ENCODE measurements at places on chromosomes 11 and 22. TPM values are rescaled to one million over a fixed set of nuclear protein-coding genes. Genes with fewer than 3 reads are reported as not detected.

BTG4 gene
- not detected for total RNA-seq

DNA sequence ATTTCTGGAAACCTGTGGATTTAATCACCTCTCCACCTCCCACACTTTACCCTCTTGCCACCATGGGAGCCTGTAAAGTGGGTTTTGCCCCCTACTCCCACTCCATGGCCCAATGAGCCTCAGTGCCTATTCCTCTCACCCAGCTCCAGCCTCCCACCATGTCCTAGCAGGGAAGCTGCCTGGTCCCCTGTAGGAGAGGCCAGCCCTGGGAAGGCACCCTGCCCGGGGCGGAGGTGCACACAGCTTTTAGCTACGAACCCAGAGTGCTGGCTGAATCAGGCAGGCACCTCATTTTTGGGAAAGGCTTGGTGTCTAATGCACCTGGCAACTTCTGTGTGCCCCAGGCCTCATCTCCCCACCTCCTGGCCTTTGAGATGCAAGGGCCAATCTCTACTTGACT lies 35.8 kb upstream of the ALX4 start:
- H3K36me3 ChIP-seq = no peaks in the 10 kb centered on the region
- H3K4me3 ChIP-seq = no peak overlapping the region
- H3K27ac ChIP-seq = no peak overlapping the region
- no peaks in the 10 kb centered on the region for H3K4me1 ChIP-seq
- no peak for DNase-seq

MPZL3 gene
- 0.55 TPM for total RNA-seq

SLC22A9 gene
- not detected for total RNA-seq

GRCh38 chr11:122665861-122666260 lies 10.3 kb downstream of the UBASH3B start:
- H3K27me3 ChIP-seq = no peaks in the 10 kb centered on the region
- DNase-seq = no peak
- no peaks in the 10 kb centered on the region for H3K36me3 ChIP-seq
- no peak overlapping the region for H3K4me3 ChIP-seq
